Caco-2 (cell line): ENCODE measurements at places on chromosomes 7 and 10. TPM values are rescaled to one million over a fixed set of nuclear protein-coding genes. Genes with fewer than 3 reads are reported as not detected.

The PLXDC2 gene
- 0.54 and 1.2 TPM in 2 replicates for total RNA-seq

The NRG3 gene
- 0.66 and 1.1 TPM in 2 replicates for total RNA-seq

DNA sequence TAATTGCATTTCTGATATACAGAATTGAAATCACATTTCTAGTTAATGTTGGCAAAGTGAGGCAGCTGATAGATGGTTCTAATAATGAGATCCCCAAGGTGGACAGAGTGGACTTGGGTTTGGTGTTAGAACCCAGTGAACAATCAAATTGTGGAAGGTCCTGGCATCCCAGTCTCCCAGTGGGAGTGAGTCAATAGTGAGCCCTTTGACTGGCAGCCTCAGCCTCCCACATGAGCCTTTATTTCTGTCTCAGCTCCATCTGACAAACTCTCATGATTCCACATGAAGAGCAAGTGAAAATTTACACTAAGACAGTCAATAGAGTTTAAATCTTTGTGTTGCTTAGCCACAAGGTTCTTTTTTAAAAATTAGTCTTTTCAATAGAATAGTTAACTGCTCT, 56.7 kb upstream of the MYO3A start:
- no peak for DNase-seq

- DNase-seq: no peak
These were observed 125.6 kb downstream of the CCDC71L start for GRCh38 chr7:106535234-106535932.

DNA sequence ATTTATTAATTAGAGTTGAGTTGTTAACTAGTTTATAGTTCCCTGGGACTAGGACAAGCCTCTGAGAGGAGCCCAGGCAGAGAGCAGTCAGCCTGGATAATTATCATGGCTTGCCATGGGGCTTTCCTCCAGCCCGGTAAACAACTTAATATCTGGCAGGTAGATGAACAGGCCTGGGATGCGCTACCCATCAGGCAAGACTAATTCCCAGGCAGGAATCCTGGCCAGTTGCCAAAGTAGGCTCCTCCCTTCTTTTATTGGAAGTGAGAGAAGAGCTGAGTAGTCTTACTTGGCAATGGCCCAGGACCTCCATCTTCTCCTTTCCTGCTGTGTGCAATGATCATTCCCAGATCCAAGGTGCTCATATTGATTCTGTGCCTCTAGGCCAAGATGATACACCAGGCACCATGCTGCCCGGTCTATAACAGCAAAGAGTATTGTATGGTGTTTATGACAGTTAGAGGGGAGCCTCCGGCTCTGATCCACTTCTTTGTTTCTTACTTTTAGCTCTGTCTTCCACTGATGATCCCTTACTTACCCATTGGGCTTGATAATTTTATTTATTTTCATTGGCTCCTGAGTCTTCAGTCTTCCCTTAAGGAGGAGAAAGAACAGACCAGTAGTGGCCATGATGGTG, 408.7 kb downstream of the REEP3 start:
- no peak for DNase-seq

DNA sequence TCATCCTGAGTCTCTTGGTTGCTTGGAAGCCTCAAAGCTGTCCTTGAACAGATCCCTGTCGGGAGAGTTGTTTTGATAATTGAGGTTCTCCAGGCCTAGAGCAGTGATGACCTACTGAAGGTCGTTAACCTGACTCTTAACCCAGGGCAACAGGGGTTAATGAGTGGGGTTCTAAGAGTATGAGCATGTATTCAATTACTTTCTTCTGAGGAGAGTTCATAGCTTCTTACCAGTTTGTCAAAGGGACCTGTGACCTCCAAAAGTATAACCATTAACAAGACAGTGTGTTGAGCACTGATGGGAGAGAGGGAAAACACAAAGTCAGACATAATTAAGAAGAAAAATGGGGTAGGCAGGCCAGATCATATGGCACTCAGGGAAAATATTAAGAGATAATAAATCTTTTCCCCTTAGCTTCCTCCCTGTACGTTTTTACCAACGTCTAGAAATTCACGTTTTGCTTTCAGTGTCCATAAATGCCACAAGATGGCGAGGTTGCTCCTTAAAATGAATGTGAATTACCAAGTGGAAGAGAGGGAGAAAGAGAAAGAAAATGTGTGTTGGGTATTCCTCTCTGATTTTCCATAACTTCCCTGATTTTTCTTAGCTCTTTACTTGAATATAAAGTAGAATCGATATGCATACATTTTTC, 97.6 kb downstream of the SUGCT start:
- DNase-seq: no peak
